NCI-H1417 (cell line): ENCODE measurements at places on chromosomes 5 and 9.
A peak's percentile ranks its signal among the peaks of the same experiment; 100 is the strongest.

DNA sequence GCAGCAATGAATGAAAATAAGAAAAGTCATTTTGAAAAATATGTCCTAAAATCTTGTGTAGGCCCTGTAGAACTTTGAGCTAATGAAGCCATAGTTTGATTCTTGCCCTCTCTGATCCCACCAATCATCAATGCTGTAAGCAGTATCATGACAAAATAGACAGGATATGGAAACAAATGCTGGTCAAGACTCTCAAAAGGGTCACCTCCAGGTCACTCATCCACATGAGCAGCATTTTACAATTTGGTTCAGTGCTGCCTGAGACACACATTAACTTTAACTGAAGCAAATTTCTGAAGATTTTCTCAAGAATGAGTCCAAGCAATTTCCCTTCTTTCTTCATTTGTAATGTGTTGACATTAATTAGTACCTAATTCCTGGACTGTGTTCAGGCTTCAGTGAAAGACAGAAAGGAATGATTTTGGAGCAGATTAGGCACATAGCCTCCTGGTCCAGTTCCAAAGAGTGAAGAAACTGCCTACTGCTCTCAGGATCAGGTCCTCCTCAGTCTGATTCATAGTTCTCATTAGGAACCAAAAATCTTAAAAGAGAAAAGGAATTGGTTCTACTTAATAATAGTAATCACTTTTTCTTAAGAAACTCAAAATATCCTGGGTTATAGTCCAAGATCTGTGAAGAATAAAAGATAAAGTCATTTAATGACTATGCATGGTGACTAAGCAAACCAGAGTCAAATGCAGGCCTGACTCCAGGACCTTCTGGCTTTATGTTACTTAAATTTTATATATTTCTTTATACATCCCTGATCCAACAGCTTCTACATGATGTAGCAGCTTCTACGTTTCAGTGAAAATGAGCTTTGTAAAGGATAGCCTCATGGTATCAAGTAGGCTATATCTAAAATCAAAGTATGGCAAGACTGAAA is 192.1 kb upstream of the RGMB start:
- no peak for DNase-seq

- DNase-seq = peak; percentile 97
These were observed 46.8 kb upstream of the RNF20 start for GRCh38 chr9:101486693-101487442.

- peak; percentile 2 for DNase-seq
These were observed 559.6 kb upstream of the GRAMD2B start for GRCh38 chr5:125863579-125863978.

GRCh38 chr5:177103523-177104253 is 17.0 kb downstream of the FGFR4 start:
- no peak for DNase-seq

- no peak for DNase-seq
These were observed 12.0 kb downstream of the UIMC1 start for GRCh38 chr5:176994460-176995121.
